Activated naive CD4-positive, alpha-beta T cell treated with Interleukin-2 at 50 U/mL for 16 hours (primary cell): ENCODE measurements at places on chromosomes 13 and 19.

GRCh38 chr13:46288570-46289259, 77.0 kb downstream of the LRRC63 start:
- no peak for DNase-seq

GRCh38 chr13:22469452-22469851, 711.3 kb upstream of the SGCG start:
- DNase-seq = no peak

DNA sequence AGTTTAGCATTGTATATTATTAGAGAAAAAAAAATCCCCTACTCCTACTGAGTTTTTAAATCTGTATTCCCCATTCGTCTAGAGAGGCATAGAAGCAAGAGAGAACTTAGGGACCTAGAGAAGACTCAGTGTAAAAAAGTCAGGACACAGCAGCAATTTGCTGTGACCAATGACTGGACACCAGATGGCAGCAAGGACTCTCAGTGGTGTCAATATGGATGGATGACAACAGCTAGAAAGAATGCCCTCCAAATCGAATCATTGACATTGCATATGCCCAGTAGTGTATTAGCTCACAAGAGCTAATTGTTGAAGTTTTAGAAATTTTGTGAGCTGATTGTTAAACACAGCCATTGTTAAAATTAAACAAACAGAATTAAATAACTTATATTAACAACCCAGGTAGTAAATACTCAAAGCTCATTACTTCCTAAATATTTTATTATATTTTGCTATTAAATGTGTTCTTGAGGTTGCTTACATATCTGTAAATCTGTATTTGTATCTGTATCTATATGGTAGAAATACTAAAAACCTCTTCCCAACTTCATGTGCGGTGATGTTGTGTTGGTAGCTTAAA, 43.9 kb downstream of the SIAH3 start:
- peak; percentile 6 for DNase-seq

- no peak for DNase-seq
These were observed 32.2 kb upstream of the GGACT start for GRCh38 chr13:100620792-100621191.

DNA sequence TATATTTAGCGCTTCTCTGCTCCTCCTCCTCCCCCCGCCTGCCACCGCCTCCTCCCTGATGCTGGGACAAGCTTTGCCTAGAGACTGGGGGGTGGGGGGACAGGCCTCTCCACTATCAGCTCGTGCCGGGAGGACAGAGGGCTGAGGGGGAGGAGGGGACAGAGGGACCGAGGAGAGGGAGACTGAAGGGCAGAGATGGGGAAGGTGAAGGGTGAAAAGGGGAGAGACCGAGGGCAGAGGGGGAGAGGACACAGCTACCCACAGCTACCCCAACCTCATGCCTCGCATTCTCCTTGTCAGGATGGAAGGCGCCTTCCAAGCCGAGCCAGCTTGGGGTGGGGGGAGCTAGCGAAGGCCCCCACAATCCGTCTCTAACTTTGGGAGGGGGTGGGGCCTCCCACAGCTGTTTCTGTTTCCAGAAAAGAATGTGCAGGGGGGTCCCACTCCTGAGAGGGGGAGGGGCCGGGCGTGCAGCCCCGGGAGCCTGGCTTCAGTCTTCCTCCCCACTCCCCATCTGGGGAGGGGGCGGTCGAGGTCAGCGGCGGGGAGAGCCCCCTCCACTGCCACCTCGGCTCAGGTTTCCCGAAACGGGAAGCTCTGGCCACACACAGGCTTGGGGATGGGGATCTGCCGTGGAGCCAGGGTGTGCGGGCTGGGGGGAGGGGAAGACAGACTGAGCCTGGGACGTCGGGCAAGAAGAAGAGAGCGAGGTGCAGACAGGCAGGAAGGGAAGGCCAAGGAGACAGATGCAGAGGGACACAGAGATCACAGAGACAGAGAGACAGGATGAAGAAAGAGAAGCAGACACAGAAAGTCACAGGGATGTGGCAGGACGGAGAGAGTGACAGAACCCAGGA, 1.6 kb downstream of the DACT3 start:
- no peak for DNase-seq

- no peak for DNase-seq
These were observed 10.2 kb downstream of the VSIG10L start for GRCh38 chr19:51331716-51332115.
